Effector memory CD8-positive, alpha-beta T cell (primary cell): ENCODE measurements at places on chromosomes 5 and 9.

GRCh38 chr9:101087426-101087825 is 58.9 kb downstream of the PLPPR1 start:
- DNase-seq: no peak

- no peak for DNase-seq
Observed at GRCh38 chr9:80222466-80223169, 650.9 kb downstream of the TLE4 start.

DNA sequence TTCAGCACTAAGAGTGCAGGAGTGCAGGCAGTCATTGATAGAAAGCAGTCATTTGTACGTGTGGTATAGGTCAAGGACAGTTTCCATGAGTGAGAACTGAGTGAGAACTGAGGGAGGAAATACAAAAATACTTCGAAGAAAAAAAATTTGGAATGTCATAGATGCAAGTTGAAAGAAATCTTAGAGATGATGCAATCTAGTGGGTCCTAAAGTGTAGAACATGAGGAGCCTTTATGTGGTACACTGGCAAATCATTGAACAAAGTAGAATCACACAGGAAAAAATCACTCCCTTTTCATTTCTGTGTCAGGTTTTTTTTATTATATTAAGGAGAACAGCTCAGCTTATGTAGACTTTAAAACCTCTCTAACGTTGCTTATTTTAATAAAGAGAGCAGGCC is 26.4 kb upstream of the SLC1A1 start:
- DNase-seq: no peak

DNA sequence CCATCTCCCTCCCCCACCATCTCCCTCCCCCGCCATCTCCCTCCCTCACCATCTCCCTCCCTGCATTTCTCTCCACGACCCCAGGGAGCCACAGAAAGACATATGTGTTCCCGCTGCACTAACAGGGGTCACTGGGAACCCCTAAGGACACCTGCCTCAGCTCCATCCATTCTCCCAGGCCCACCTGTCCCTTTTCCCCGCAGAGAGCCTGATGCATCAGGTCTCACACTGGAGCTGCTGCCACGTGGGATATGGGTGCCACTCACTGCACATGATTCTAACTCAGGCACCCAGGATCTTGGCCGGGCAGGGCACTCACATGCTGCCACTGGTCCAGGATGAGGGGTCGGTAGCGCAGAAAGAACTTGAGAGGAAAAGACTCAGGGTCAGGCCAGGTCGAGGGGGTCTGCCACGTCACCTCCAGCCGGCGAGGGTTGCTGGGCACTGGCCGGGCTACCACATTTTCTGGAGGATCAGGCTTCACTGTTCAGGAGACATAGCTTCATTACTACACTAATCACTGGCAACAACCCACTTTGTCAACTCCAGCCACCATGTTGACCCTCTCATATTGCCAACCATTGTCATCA is 33.2 kb upstream of the ENHO start:
- DNase-seq: no peak

GRCh38 chr5:145295236-145295835 is 539.8 kb downstream of the PRELID2 start:
- no peak for DNase-seq

- no peak for DNase-seq
Observed at GRCh38 chr5:142110046-142110531, 1.5 kb downstream of the NDFIP1 start.

- no peak for DNase-seq
Observed at GRCh38 chr9:10700291-10700690, 87.5 kb upstream of the PTPRD start.

DNA sequence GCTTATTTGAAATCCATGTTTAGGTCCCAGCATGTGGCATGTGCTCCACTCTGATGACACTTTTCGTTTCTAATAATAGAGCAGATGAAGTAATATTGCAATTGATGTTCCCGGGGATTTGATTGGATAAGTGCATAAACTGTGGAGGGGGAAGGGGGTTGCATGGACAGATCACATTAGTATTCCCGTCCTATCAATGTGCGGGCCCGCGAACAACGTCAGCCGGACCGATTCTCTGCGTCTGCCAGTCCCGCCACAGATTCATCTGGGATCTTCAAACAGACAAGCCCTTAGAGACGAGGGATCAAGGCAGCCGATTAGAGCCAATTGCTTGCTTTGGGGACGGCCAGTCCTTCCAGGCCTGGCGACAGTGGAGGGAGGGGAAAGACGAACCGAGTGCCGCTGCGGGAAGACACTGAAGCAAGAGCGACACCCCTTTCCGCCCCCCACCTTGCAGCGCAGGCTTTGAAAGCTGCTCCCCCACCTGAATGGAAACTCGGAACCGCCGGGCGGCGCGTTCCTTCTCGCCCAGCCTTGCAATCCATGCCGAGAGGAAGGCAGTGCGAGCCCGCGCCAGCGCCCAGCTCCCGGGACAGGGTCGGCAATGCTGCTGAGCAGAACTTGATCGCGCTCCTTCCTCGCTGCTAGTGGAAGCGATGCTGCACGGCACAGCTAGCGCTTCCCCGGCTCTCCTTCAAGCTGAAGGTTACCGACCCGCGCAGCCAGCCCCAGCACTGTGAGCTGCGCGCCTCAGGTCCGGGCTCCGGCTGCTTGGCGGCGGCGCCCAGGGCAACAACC is at the start of gene RGS7BP:
RGS7BP (plus strand) TSS at position 247 of the 798 bp plus-strand sequence. CDS start 610 bp downstream, outside the sequence.
- no peak for DNase-seq

DNA sequence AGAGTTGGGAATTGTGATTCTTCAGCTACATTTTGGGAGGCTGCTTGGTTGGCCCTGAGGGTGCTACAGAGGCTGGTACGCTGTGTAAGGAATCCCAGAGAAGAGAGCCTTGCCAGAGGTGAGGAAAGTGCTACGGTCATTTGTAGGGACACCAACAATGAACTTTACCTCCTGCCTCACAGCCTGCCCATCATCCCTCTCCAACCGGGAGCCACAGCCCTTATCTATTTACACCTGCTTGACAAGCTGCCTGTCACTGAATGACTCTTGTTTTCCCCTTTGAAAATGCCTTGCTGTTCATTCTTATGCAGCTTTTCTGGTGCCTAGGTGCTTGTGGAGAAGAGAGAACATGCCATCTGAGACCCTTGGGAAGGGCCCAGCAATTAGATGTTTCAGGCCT is 110.8 kb downstream of the PCSK1 start:
- DNase-seq: no peak

DNA sequence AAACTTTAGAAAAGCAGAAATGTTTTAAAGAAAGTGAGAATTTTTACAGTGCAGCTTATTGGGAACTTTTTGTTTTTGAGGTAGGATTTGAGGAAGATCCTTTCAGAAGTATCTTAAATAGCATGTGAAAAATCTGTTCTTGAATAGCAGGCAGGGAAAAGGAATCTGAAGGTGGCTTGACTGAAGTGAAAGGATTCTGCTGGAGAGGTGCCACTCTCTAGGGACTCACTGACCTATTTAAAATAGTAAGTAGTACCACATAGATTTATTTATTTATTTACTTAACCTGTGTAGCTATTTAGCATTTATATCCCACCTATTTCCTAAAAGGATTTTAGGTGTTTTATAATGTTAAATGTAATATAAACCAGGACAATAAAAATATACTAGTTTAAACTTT is 69.1 kb downstream of the NIPBL start:
- no peak for DNase-seq
